MM.1S (cell line): ENCODE measurements at places on chromosomes 4 and X.

DNA sequence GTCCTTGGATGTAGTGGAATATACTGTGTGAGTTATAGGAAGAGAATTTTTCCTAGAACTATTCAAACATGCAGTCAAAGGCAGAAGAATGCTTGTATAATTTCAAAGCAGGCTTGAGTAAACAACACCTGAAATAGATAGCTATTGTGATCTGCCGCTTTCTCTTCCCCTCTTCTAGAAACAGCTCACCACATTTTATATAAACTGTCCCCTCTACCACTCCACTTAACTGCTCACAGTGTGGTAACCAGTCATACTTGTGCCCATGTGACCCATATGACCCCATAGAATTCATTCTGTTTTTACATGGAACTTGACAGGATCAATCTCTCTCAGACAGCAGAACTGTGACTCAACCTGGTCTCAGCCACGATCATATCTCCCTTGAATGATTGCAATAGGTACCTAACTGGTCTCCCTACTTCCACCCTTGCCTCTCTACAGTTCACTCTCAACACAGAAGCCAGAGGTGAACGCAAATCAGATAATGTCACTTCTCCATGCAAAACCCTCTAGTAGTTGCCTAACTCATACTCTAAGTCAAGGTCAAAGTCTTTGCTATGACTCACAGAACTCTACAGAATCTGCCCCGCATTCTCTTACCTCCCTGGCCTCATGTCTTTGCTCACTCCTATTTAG is 85.6 kb upstream of the EFHC2 start:
- H3K36me3 ChIP-seq: no peaks in the 10 kb centered on the region
- H3K27ac ChIP-seq: no peak overlapping the region
- DNase-seq: no peak

GRCh38 chr4:20017777-20018115 is 234.0 kb upstream of the SLIT2 start:
- no peaks in the 10 kb centered on the region for H3K36me3 ChIP-seq
- H3K4me1 ChIP-seq: no peaks in the 10 kb centered on the region
- no peaks in the 10 kb centered on the region for H3K27me3 ChIP-seq
- no peak overlapping the region for H3K27ac ChIP-seq
- no peak for DNase-seq
- no peak overlapping the region for H3K4me3 ChIP-seq

DNA sequence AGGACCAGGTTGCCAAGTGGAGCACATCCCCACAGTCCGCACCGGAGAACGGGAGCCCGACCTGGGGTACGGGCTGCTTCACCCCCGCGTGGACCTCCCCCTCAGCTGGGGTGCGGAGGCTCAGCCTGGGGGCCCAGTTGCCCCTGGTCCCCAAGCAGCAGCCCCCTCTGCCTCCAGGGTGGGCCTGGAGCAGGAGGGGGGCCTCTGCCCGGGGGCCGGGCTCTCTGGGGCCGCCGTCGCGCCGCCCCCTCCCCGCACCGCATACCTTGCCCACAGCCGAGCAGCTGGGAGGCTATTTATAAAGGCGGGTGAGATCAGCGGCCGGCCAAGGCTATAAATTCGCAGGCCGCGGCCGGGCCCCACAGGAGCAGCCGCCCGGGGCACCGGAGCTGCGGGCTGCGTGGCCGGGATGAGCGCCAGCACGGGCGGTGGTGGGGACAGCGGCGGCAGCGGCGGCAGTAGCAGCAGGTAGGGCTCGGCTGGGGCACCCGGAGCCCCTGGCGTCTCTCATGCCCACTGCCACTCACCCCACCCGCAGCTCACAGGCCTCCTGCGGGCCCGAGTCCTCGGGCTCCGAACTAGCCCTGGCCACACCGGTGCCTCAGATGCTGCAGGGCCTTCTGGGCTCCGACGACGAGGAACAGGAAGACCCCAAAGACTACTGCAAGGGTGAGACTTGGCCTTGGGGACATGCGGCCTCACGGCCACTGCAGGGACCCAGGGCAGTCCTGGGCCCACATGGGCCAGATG is at the start of gene SRPK3:
Gene SRPK3 (plus strand): TSS at position 364 of the 750 bp plus-strand sequence. CDS start 46 bp downstream, at position 410.
- H3K27me3 ChIP-seq: peaks cover 3% of the 10 kb centered on the region; the same call in 1 of the 2 replicates
- H3K27ac ChIP-seq: no peak within 1 kb of the TSS
- H3K36me3 ChIP-seq: no peaks in the 10 kb centered on the region
- no peak within 1 kb of the TSS for H3K4me3 ChIP-seq
- DNase-seq: no peak
- H3K4me1 ChIP-seq: no peaks in the 10 kb centered on the region

- no peaks in the 10 kb centered on the region for H3K36me3 ChIP-seq
- no peak for DNase-seq
- H3K4me3 ChIP-seq: no peak overlapping the region
These were observed 90.7 kb downstream of the PALLD start for GRCh38 chr4:168587411-168588125.
